ENCODE measurements at places on chromosomes 7 and 10.

DNA sequence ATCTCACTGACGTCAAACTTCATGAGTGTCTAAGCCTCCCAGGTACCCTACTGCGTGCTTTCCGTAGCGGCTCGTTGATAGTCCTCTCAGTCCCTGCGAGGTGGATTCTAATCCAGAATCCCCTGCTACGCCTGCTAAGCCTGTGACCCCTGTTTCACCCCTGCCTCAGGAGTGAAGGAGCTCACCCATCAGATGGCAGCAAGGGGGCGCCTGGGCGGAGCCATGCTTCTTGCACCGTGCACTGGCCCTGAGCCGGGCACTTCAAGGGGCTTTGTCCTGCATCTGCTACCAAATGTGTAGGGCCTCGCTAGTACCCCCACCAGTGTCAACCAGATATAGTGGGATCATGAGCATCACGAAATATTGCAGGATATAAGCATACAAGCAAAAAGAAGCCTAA is 918 bp upstream of the STRA8 start:
- DNase-seq: peak; percentile 12

- DNase-seq: no peak
Observed at GRCh38 chr7:102875700-102876295, 37.0 kb upstream of the LRRC17 start.

DNA sequence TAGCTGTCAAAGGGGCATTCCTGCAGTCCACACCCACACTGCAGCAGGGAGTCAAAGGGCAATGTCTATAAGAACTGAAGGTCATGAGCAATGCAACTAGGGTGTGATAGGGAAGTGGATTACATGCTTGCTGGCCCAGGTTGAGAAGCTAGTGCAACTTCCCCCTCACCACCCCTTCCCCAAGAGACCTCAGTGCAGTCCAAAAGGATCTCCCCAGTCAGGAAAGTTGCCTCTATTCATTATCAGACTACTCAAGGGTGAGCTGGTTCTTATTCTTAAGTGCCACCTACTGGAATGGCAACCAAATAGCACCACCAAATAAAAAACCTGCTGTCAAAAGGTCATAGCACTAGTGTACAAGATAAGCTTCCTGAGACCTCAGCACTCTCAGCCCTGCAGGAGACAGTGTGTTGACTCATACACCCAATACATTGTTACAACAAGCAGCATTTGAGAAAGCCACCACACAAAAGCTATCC is 28.2 kb downstream of the MTERF1 start:
- no peak for DNase-seq

- DNase-seq: no peak
Observed at GRCh38 chr10:75875740-75876139, 444.3 kb downstream of the LRMDA start.

DNA sequence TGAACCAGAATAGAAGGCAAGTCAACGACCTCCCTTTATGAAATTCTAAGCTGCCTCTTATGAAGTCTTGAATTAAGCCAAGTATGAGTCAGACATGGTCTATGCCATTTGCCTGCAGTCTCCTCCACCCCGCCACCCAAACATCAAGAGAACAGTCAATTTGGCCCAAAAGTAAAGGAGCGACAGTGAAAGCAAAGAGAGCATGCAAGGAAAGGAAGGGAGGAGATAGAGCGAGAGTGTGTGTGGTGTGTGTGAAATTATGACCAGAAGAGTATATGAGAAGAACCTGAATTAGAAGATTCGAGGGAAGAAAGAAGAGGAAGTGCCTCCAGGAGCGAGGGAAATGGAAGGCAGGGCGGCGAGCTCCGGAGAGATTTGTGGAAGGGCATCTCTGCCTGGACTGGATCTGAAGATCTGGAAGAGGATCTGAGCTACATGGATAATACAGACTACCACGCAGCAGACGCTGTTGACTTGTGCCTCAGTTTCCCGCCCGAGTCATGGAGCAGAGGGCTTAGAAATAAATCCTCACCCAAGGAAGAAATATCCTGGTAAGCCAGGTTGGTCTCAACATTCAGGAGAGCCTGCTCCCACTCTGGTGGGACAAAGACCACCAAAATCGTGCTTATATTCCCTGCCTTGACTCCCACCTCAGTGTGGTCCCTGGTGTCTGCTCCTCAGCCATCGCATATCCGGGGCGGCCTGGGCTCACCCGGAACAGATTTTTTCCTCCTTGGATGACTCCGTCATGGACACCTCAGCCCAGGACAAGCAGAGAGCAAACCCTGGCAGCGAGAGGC is 459 bp downstream of the ZDHHC6 start:
- peak; percentile 10 for DNase-seq

DNA sequence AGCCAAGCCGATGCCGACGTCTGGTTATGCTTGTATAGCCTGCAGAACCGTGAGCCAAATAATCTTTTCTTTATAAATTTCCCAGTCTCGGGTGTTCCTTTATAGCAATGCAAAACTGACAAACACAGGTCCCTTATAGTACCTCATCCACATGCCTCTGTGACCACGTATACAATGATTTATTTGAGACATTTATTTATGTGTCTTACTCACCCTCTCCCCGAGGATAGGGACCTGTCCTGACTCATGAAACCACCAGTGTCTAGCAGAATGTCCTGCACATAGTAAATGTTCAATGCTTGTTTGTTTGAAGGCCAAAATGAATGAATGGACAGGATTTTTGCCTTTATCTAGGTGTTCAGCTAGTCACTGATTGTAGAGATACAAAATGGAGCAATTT is 147.9 kb upstream of the FZD8 start:
- DNase-seq: no peak

GRCh38 chr10:128092454-128092853 is 33.8 kb downstream of the MKI67 start:
- DNase-seq: no peak

DNA sequence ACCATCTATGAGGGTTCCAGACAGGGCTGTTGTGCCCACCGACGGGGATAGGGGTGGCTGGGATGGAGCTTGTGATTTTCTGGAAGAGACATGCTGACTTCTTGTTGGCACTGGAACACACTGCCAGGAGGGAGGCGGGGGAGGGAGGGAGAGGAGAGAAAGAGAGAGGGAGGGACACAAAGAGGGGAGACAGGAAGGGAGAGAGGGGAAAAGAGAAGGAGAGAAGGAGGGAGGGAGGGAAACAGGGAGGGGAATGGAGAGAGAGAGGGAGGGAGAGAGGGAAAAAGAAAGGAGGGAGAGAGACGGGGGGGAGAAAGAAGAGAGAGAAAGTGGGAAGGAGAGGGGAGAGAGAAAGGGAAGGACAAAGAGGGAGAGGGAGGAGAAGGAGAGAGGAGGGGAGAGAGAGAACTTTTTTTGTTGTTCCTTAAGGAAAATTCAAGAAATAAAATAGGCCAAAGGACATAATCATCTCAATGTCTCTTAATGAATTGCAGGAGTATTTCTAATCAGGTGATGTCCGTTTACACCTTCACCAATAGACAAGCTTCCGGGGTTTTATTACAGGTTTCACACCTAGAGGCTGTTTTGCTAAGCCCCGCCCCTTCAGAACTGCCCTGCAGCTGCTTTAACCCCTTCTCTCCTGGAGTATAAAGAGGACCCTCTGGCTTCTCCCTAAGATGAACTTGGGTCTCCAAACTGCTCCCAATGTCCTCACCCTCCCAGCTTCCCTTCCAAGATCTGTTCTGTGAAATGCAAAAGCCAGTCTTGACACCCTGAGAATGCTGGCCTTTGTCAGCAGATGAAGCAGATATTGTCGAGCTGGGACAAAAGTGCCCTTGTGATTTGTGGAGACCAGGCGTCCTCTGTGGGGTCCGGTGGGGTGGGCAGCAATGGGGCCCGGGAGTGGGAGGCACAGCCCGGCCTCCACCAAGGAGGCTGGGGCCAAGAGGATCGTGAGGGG is 82.0 kb upstream of the GTF2IRD1 start:
- peak; percentile 10 for DNase-seq

DNA sequence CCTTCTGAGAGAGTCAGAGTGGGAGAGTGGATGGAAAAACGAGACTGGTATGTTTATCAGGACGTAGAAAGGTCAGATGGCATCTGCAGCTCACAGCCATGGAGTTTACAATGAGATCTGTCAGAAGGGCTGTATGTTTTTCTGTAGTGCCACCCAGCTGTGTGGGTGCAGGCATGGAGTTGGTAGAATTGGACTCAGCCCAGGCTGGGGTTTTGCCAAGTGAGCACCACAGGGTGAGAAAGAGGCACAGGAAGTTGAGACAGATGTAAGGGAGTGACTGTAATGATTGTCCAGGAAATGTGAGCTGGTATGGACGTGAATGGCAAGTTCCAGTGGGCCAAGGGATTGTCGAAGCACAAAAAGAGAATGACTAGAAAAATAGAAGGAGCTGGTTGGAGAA is 9.1 kb upstream of the ZYX start:
- peak; percentile 84 for DNase-seq

- no peak for DNase-seq
Observed at GRCh38 chr7:137411446-137411845, 67.9 kb upstream of the PTN start.

DNA sequence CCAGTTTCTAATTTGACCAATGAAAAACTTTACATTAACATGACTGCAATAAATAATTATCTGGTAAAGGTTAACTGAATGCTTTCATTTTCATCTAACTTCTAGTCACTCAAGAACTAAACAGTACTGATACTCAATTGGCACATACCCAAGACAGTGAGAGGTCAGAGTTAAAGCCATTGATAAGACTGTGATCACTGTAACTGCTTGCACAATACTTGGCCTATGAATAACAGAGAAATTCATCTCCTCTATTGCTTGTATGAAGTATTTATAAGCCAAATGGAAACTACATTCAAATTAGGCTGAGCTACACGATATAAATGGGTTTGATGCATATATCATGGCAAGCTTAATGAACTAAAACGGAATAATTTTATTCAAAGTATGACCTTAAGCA is 43.0 kb downstream of the HERC4 start:
- DNase-seq: no peak

DNA sequence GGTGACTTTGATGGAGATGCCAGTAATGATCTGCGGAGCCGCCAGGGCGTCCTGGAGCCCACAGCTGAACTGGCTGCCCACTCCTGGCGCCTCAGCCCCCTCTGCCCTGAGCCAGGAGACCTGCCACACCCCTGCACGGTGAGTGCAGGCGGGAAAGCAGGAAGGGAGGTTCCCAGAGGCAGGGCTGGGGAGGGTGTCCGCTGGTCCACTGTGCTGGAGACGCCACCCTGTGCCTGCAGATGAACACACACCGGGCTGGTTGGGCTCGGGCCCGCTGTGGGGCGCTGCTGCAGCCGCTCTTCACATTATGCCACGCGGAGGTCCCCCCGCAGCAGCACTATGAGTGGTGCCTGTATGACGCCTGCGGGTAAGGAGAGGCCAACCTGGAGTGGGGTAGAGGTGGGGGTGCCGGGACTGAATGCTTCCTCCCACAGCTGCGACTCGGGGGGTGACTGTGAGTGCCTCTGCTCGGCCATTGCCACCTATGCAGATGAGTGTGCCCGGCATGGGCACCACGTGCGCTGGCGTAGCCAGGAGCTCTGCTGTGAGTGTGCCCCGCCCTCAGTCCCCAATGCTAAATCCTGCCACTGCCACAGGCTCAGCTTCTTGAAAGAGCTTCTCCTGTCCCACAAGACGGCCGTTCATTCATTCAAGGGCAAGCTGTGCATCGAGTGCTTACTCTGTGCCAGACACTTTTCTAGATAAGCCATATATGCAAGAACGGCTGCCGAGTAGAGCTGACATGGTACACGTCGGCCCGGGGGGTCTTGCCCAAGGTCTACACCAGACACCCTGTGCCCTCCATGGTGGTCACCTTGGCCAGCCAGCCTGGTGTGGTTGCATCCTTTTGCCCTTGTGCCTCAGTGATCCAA is 14.3 kb upstream of the ZNF467 start:
- DNase-seq: no peak

DNA sequence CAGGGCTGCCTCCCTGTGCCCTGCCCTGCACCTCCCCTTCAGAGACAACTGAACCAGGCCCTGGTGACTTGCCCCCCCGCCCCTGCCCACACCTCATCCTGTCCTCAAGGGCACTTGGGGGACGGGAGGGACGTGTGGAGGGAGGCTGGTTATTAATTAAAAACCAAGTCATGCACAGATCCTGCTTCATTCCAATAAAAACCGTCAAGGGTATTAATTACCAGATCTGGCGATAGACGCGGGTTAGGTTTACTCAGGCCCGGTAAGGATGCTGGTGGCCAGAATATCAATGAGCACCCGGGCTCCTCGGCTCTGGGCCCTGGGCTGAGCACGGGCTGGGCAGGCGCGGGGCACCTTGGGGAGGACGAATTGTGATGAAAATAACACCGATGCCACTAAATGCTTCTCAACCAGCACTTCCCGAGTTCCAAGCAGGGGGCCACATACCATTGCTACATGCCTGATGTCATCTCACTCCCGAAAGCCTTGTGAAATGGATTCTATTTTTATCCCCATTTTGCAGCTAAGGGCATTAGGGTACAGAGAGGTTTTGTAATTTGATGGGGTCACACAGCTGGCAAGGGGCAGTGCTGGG is 24.5 kb upstream of the GTF2IRD1 start:
- no peak for DNase-seq

- DNase-seq: no peak
Observed at GRCh38 chr7:69318794-69319193, 279.5 kb upstream of the AUTS2 start.

DNA sequence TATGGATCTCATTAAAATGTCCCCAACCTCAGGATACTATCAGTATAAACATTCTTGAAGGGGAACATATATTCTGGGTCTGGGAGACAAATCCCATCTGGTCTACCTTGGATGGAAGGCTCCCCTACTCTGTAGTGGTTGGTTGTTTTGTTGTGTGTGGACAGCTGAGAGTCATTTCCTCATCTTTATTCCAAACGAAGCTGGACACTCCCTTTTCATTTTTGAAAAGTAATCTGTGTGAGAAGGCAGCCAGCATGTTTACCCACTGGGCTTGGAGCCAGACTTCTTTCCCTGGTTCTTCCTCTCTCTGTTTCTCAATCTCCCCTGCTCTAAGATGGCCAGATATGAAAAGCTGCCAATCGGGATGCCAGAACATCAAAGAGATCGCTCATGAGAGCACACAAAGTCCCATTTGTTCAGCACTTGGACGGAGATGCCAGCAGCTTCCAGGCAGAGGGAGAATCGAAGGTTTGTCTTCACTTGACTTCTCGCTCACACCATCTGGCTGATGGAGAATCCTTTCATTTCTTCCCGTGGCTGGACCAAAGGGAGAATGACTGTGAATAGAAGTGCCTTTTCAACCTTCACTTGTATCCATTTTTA is 108.1 kb upstream of the AGR3 start:
- no peak for DNase-seq

- DNase-seq: no peak
Observed at GRCh38 chr7:86768967-86769760, 125.5 kb downstream of the GRM3 start.

DNA sequence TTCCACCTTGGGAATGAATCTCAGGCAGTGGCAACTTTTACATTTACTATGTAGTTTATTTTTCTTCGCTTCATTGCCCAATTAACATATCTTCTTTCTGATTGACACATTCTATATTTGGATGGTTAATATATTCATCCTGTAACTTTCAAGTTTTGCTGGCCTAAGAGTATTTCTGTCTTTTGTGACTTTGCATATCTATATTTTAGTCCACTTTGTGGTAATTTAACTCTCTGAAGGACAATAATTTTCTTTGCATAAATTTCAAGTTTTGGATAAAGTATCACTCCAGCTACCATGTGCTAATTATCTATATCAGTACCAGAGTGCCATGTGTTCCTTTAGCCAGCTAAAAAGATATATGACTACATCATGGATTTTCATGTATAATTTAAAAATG is 151.5 kb upstream of the KAT6B start:
- no peak for DNase-seq
